ENCODE measurements at places on chromosomes 3 and 15.
A peak's percentile ranks its signal among the peaks of the same experiment; 100 is the strongest.

GRCh38 chr15:62173215-62173614 lies 8.1 kb upstream of the C2CD4B start:
- DNase-seq: no peak

DNA sequence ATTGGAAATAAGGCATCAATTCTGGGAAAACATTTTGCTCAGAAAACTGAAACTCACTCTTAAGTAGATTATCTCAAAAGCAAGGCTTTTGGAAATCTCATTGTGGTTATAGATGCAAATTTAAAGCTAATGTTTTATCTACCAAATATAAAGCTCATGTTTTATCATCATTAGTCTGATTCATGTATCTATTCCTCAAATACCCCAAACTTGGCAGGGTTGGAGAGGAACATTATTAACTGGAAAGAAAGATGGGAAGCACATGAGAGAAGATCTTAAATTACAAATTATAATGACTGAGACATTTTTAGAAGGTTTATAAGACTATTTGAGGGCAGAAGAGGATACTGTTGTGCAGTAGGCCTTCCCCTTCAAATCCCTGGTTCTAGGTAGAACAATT lies 137.3 kb upstream of the TGFBR2 start:
- no peak for DNase-seq

DNA sequence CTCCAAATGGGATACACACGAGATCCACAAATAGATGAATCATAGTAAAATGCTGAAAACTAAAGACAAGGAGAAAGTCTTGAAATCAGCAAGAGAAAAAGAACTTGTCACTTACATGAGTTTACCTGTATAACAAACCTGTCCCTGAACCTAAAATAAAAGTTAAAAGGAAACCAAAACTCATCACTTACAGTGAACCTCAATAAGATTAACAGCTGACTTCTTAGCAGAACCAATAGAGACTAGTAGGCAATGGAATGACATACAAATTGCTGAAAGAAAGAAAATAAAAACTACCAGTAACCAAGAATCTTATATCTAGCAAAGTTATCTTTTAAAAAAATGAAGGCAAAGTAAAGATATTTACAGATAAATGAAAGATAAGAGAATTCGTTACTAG lies 27.4 kb downstream of the SEC22A start:
- DNase-seq: no peak

- no peak for DNase-seq
Observed at GRCh38 chr3:43062040-43062563, 43.8 kb downstream of the POMGNT2 start.

GRCh38 chr3:65338571-65338970 lies 650.8 kb upstream of the ADAMTS9 start:
- DNase-seq: no peak

DNA sequence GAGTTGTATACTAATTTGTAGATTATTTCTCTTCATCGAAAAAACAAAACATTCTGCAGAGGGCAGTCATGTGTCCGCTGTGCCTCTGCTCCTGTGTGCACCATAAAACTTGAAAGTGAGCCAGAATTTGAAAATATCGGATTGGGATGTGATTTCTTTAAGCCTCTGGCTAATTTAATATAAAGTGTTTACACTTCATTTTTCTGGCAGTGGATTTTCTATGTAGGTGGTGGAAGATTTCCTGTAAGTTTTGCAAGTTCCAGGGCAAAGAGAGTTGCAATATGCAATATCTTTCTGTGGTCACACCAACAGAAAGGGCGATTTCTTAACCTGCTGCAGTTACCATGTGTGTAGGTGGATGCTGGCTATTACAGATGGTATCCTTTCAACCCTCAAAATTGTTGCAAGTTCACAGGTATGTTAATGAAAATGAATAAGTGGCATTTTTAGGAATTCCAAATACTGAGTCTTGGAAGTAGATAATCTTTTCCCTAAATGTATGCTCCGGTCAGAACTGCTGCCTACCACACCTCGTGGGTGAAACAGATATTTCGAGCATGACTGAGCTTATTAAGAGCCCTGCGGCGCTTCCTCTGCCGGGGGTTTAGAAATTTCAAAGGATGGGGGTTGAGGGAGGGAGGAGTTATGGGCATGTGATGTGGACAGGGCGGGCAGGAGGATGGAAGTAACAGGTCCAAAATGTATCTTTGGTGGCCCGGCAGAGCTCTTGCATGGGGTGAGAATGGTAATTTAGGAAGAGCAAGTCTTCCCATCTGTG lies 134.0 kb downstream of the PGPEP1L start:
- no peak for DNase-seq

GRCh38 chr3:169998668-169999131 lies 32.1 kb downstream of the SEC62 start:
- no peak for DNase-seq

DNA sequence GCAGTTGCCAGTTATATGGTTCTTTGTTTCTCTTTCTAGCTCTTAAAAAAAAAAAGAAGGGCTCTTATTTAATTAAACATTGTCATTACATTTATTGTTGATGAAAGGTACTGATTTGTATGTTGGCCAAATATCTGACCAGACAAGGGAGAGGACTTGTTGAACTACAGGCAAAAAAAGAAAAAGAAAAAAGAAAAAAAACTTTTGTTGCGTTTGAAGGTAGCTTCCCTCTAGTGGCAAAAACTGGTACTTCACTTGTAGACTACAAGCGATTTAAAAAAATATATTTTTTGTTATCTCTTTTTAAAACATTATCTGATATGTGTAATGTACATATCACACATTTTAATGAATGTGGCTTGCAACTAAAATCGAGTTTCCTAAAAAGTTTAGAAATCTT lies 280.6 kb downstream of the ROBO2 start:
- DNase-seq: no peak

DNA sequence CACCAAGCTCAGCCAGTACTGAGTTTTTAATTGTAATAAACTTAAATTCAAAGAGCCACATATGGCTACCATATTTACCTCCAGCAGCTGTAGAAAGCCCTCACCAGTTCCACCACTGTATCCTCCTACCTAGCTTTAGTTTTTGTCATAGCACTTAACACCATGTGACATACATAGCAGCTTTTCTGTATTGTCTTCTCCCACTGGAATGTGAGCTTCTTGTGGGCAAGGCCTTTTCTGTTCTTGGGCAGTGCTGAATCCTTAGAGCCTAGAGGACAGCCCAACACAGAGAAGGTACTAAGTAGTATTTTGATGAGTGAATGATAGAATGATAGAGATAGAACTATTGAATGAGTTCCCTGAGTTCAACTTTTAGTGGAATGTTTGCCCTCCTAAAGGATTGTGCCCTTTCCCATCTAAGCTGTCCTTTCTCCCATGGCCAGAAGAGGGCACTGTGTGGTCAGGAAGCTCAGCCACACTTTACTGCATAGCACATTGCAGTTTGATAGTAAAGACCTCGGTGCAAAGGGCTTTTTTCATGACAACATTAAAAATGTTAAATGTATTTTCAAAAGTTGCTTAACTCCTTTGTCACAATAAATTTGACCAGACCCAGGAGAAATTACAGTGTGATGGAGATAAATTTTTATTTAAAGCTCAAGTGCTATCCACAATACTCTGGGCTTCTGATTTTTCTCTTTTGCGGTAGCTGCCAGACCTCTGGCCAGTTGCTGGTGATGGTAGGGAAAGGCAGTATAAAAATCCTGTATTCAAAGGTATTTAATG lies 115.8 kb downstream of the GHSR start:
- peak; percentile 45 for DNase-seq

DNA sequence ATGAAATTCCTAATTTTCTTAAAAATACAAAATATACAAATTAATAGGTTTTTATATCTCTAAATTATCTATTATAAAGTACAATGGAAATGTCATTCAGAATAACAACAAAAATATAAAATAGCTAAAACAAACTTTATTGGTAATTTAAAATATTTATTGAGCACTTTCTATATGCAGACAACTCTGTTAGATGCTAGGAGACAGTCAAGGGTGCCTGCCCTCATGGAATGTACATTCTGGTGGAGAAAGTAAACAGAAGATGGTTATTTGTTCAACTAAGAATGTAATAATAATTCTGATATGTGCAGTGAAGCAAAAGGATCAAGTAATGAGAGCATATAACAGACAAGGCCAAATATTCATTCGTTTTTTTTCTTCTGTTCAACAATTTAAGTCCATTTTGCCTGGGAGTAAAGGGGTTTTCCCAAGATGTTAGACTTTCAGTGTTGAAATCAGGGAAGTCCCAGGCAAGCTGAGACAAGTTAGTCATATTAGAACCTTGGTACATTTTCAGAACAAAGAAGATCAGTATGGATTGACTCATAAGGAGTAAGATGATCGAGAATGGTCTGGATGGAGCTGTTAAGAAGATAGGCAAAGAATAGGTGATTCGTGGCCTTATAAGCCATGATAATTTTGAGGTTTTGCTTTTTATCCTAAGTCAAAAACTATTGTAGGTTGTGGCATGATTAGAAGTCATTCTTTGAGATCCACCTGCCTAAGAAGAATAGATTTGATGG lies 150.2 kb upstream of the MLF1 start:
- no peak for DNase-seq

DNA sequence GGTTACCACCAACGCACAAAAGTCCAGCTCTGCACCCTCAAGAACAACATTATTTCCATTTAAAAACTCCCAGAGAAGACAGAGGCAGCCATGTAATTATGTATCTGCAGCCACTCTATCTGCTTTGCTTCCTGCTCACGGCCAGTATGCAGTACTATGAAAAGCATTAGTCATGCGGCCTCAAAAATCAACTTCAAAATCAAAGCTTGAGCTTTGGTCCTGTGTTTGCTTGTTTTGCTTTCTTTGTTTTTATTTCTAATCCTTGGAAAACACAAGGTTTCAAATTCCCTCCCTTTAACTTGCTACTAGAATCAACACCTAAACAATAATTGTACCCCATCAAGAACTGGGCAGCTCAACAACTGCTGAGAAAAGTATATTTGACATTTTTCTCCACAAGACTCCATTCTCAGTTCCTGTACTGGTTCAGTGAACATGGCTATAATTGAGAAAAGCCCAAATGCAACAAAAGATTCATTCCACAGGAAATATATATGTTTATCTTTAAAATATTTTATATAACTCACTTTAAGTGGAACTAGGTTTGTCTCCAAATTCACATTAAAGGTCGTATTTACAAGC lies 37.6 kb downstream of the GBE1 start:
- DNase-seq: no peak

DNA sequence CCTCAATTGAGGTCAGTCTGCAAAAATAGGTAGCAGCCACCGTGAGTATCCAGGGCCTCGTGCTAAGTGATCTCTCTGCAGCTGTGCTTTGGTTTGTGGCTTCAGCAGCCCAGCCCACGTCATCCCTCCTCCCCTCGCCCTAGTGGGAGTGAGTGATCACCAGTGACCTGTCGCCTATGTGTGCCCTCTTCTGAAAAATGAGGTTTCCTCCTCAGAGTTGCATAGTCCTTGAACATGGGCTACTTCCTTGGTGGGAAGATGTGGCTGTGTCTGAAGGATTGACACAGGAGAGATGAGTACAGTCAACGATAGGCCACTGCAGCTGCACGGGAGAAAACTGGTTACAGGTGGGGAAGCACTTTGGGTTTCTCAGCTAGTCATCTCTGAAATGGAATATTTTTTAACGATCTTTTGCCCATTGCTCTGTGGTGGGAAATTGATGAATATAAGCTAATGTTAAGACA lies 144.8 kb upstream of the BHLHE40 start:
- DNase-seq: no peak

DNA sequence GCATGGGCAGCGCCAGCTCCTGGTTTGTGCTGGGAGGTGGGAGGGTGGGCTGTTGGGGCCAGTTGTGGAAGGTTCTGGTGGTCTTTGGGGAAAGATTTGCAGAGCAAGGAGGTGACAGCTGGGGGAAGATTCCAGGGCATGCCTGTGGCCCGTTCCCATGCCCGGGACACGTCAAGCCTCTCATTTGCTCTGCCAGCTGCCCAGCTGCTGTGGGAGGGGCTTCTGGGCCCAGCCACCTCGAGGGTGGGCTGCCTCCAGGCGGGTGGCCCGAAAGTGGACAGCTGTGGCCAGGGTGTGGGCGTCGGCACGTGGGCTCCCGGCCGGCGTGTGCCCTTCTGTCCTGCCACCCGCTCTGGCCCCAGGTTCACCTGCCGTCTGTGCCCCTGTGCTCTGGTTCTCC lies 17.2 kb downstream of the PLXNA1 start:
- DNase-seq: no peak

DNA sequence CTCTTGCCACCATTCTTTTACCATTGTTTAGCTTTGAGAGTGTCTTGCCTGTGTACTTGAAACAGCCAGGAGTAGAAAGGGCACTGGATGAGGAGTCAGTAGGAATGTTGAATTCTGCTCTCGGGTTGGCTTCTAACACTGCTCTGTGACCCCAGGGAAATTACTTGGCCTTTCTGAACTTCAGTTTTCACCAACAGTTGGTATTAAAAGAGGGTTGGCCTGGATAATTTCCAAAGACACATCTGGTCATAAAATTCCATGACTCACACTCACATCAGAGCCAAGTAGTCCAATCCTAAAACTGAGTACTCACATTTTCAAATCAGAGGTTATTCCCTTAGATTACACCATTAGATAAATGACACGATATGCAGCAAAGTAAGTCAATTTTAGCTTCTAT lies 141.6 kb downstream of the ECT2 start:
- DNase-seq: no peak

- DNase-seq: no peak
Observed at GRCh38 chr15:64763021-64763420, 12.4 kb downstream of the RBPMS2 start.

DNA sequence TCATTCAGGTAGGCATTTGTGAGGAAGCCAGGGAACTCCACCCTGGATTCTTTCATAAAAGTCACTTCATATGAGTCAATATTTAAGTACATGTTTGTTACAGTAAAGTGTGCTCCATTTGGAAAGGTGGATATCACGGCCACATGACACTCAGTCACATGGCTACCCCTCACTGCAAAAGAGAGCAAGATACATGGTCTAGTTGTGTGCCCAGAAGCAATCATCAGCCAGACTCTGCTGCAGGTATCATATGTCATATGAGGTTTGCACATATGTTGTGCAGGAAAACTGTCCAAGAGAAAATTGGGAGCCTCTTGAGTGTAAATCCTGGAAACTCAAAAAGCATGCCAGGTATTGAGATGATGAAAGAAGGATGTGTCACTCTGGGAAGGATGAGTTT lies 55.0 kb upstream of the NMNAT3 start:
- no peak for DNase-seq

GRCh38 chr15:93030430-93031102 lies 58.4 kb downstream of the RGMA start:
- no peak for DNase-seq

DNA sequence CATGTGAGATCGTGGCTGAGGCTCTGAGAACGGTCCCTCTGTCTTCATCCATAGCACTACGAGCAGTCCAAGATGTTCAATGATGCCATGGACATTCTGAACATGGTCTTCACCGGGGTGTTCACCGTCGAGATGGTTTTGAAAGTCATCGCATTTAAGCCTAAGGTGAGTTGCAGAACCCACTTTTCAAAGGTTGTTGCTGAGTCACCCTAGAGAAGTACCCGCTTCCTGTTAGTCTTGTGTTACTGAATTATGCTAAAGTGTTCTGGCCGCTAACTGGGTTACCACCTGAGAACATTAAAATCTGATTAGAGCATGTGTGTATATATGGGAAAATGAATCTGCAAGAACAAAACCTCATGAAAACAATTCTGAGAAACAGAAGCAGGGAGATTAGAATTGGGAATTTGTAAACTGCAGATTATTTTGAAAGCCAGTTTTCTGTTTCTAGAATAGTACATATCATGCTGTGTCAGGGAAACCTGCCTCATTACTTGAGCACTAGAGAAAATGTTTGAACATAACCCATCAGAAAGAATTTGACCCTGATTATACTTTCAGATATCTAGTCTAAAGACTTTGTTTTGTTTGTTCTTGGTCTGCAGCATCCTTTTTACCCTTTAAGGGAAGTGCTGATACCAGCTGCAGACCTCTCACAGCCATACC lies 92.6 kb downstream of the CHDH start:
- peak; percentile 39 for DNase-seq

Data from DMS153 (cell line).